Putamen (tissue), 1 donor: ENCODE measurements at places on chromosomes 11 and 22.

- no peak for DNase-seq
Observed at GRCh38 chr11:35047179-35047578, 91.8 kb upstream of the CD44 start.

- peak; percentile 52 for DNase-seq
Observed at GRCh38 chr22:45007391-45008185, 2.2 kb downstream of the PHF21B start.

DNA sequence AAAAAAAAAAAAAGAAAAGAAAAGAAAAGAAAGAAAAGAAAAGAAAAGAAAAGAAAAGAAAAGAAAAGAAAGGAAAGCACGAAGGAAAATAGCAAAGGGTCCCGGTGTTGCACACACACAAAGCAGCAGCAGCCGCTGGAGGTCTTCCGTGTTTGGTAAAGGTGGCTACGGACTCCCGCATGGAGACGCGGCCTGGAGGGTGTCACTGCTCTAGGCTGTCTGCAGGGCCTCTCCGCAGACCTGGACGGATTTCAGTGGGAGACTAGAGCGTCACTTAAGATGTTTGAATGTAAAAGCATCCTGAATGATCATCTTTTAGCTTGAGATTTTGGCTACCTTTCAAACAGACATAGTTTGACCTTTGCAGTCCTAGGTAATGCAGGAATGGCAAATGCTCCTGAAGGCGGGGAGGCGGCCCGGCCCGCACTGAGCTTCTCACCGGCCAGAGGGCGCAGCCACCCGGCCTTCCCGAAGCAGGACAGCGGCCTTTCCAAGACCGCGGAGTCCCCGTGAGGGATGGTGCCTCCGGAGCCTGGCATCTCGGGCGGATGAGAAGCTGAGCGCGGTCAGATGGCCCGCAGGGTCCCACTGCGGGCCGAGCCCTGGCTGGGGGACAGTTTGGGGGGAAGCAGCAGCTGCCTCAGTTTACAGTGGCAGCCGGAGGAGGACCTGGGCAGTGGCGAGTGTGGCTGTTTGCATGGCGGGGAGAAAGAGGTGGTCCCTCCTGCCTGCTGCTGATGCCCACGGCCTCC lies 18.5 kb downstream of the KRTAP5-5 start:
- no peak for DNase-seq

DNA sequence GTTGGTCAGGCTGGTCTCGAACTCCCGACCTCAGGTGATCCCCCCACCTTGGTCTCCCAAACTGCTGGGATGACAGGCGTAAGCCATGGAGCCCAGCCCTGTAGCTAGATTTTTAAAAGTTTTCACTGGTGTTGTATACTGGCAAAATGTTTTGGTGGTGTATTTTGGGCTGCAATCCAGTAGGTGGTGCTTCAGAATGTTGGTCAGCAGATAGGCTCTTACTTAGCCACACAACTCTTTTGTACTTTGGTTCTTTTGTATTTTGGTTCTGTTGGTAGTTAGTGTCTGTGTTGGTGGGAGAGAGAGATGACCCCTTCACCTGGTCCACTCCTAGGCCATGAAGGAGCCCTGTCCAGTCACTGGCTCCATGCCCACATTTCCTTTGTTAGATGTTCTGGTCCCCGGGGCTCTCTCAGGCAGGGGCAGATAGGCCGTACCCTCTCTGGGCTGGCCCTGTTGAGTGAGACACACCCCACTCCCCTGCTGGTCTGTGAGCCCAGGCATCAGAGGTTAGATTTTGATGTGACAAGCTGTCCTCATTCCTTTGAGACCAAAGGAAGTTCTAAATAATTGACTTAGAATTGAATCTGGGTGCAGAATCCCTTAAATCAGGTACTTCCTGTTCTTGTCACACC lies 123.8 kb downstream of the DDX10 start:
- DNase-seq, result no peak

DNA sequence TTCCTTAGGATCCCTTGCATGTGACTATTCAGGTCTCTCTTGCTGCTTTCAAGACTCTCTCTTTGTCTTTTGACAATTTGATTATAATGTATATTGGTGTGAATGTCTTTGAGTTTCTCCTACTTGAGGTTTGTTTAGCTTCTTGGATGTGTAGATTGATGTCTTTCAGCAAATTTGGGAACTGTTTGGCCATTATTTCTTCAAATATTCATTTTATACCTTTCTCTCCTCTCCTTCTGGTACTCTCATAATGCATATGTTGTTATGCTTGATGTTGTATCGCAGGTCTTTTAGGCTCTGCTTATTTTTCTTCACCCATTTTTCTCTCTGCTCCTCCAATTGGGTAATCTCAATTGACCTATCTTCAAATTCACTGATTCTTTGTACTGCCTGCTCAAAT lies 44.2 kb downstream of the OR2AT4 start:
- no peak for DNase-seq

- no peak for DNase-seq
Observed at GRCh38 chr11:13045734-13046133, 36.6 kb downstream of the RASSF10 start.

GRCh38 chr11:43712676-43713075 lies 32.1 kb downstream of the HSD17B12 start:
- DNase-seq, result no peak

- peak; percentile 71 for DNase-seq
Observed at GRCh38 chr11:67262731-67263675, 3.3 kb upstream of the GRK2 start.

DNA sequence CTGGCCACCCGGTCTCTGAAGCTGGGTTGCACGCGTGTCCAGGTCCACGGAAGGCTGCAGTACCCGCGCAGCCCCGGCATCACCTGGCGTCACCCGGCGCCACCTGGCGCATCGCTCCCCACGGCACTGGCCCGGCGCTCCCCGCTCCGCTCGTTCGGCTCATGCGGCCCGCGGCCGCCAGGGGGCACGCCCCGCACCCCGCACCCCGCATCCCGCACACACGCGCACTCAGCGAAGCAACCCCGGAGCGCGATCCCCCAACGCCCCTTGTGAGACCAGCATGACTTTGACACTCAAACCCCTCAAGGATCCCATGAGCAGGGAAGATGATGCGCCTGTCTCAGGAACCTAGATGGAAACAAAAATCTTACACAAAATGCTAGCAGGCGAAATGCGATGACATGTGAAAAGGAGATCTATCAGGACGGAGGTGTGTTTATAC lies 11.9 kb downstream of the B3GNT6 start:
- DNase-seq, result no peak

- DNase-seq, result no peak
Observed at GRCh38 chr22:44371741-44372525, 59.2 kb upstream of the SHISAL1 start.

- DNase-seq, result no peak
Observed at GRCh38 chr22:37497062-37497599, 10.9 kb upstream of the MFNG start.

DNA sequence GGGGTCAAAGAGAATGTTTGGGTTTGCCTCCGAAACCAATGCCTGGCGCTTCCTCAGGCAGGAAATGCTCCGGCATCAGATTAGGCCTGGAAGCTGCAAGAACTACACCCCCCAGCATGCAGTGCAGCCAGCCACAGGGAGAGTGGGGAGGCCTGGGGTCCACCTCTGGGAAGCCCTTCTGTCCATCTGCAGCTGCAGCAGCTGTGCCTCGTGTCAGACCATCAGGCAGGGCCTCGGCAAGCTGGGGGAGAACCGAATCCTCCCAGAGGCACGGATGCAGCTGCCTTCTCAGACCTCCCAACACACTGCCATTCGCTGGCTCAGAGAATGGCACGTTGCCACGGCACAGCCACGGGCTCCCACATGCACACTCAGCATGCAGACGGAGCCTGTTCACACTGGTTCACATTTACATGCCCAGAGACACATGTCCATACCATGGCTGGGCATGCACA lies 57.4 kb downstream of the NECTIN1 start:
- DNase-seq, result peak; percentile 88

- DNase-seq, result no peak
Observed at GRCh38 chr11:117009905-117010605, 88.2 kb downstream of the SIK3 start.

DNA sequence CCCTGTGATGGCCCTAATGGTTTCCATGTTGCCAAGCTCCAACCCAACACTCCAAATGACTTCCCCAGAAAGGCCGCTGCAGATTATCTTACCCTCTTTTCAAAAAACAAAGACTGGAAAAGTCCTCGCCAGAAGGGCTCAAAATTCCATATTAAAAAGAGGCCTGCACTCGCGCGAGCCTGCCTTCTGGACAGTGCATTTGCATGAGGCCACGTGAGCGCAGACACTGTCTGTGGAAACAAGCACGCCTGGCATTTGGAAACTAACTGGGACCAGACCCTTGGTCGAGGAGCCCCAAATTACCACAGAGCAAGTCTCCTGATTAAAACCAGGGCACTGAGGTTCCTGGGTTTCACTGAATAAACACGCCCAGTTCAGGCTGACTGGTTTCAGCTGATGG lies 42.9 kb downstream of the ABTB2 start:
- DNase-seq, result no peak

GRCh38 chr11:117345039-117345438 lies 17.4 kb downstream of the CEP164 start:
- no peak for DNase-seq

GRCh38 chr11:20277014-20277413 lies 86.5 kb upstream of the HTATIP2 start:
- no peak for DNase-seq

GRCh38 chr22:31952094-31952401 lies 7.7 kb downstream of the YWHAH start:
- no peak for DNase-seq

DNA sequence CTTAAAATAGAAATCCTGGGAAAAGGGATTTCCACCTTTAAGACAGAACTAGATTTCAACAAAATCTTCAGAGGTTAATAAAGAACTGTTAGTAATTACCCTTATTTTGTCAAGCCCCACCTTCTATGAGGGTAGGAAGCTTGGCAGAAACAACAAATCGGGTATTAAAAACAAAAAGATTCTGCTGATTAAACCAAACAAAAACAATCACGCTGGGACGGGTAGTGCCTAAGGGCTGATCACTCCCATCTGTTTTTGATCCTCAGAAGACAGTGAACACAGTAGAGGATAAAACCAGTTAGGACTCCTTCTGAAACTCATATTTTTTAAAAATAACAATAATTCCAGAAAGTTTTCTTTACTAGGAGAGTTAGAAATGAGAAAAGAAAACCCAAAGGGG lies 441.3 kb upstream of the API5 start:
- DNase-seq, result no peak

GRCh38 chr11:117679461-117679860 lies 117.6 kb downstream of the DSCAML1 start:
- no peak for DNase-seq

GRCh38 chr11:128029219-128029722 lies 558.1 kb downstream of the ETS1 start:
- DNase-seq, result no peak

- DNase-seq, result no peak
Observed at GRCh38 chr11:3954448-3955298, 99.2 kb downstream of the STIM1 start.

DNA sequence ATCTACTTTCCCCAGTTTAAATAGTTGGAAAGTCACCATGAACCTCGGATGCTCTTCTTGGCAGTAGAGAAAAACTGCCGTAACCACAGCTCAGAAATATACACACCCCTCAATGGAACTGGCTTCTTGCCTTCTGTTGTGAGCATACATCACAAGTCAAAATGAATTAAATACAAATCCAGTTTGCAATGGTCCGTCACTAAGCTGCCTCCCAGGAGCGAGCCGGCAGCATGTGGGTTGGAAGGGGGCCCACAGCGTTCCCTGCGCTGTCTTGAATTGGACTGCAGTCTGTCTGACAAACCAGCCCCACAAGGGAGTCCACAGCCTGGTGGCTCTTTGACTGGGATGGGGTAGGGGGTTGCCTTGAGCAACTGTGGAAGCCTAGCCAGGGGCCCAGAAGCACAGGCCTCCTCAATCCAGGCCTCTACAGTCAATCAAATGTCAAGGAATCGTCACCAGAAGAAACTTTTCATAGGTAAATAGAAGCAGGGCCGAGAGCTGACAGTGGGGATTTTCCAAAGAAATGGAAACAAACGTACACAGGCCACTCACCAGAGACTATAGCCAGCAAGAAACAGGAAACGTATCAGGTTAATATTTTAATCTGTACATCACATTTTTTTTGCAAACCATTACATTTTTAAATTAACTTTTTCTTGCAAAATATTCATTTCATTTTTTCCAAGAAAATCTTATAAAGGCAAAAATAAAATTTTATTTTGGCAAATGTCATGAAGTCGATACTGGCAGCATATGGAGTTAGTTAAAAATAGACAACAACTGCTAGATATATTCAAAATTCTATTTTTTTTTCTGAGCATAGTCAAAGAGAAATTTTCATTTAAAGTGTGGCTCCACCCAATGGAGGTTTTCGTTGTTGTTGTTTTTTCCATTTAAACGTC lies 38.5 kb downstream of the C11orf58 start:
- DNase-seq, result no peak

- DNase-seq, result no peak
Observed at GRCh38 chr11:61793829-61794204, 1.1 kb downstream of the FEN1 start.

GRCh38 chr11:134980819-134981710 lies 569.0 kb upstream of the B3GAT1 start:
- no peak for DNase-seq

DNA sequence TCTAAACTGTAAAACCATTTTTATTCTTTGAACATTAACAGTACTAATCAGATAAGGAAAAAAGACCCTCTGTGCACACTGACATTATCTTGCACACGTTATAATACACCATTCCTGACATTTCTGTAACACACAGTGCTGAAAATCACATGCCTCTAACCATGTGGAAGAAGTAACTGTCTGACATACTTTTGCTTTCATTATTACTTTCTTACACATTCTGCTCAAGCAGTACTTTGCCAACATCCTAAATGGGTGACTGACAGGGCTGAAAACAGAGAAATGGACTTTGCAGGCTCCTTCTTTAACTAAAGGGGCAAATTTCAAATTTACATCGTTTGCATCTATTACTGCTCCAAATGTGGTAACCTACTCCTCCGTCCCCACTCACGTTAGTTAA lies 22.8 kb upstream of the TP53AIP1 start:
- DNase-seq, result no peak

- peak; percentile 16 for DNase-seq
Observed at GRCh38 chr22:45645526-45646414, 25.9 kb upstream of the ATXN10 start.

GRCh38 chr22:48135592-48135991 lies 1373.1 kb downstream of the TBC1D22A start:
- DNase-seq, result no peak

DNA sequence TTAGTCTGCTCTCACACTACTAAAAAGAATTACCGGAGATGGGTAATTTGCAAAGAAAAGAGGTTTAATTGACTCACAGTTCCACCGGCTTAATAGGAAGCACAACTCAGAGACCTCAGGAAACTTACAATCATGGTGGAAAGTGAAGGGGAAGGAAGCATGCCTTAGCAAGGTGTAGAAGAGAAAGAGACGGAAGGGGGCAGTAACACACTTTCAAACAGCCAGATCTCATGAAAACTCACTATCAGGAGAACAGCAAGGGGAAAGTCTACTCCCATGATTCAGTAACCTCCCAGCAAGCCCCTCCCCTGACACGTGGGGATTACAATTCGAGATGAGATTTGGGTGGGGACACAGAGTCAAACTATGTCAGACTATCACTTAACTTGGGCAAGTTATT lies 236.6 kb upstream of the ANO3 start:
- DNase-seq, result no peak

GRCh38 chr11:131914361-131914774 lies 544.0 kb downstream of the NTM start:
- DNase-seq, result peak; percentile 62

- no peak for DNase-seq
Observed at GRCh38 chr11:32262367-32262766, 171.5 kb downstream of the RCN1 start.

GRCh38 chr11:92225568-92226330 lies 1.1 kb downstream of the FAT3 start:
- peak; percentile 52 for DNase-seq
